CD4-positive, alpha-beta T cell treated with Interleukin-10 for 1 hour (primary cell): ENCODE measurements at places on chromosomes 7 and 10.

- no peak for DNase-seq
Measured at GRCh38 chr10:106535304-106535953, 629.1 kb downstream of the SORCS1 start.

DNA sequence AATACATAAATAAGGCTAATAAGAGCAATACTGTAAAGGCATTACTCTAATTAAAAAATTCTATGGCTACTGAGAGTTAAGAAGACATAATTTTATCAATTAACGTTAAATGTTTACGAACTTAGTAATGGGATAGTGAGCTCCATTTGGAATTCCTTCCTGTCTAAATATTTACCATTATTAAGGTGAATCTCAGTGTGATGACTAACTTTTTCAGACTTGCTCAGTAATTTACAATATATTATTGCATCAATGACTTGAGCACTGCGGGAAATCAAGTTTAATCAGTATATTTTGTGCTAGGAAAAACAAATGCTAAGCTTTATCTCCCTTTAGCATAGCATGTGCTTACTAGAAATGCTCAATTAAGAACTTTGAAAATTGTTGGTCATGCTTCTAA is 282.5 kb upstream of the TEX47 start:
- no peak for DNase-seq

GRCh38 chr7:73647725-73648592 is 19.7 kb upstream of the VPS37D start:
- DNase-seq, result peak; percentile 31

GRCh38 chr7:38506756-38507155 is 124.4 kb downstream of the AMPH start:
- no peak for DNase-seq

DNA sequence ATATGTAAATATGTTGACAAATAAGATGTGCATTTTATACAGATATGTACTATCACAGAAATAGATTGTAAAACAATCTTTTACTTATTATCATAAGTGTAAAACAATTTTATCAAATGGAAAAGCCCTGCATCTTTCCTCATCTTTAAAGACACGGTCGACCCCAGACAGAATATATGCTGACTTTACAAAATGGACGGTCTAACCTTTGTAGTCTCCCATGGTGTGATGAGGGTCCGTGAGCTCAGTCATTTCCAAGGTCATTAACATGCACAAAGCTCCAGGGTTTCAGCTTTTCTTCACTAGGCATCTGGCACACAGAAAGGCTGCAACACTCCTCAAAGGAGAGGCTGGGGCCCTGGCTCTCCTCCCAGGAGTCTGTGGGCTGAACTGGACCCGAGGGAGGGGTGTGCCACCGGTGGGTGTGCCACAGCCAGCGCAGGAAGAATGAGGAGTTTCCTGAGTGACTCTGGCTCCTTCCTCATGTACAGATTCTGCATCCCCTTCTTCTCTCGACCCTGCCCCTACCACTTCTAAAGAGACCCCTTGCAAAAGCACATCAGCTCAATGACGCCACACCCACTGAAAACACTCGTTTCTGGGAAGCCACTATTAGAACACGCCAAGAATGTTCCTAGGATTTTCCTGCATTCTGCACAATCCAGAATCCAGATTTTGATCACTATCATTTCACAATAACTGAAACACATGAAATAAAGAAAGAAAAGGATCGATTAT is 26.2 kb upstream of the ABLIM1 start:
- DNase-seq, result no peak
